ENCODE measurements at places on chromosomes 11 and 22.
A peak's percentile ranks its signal among the peaks of the same experiment; 100 is the strongest.

DNA sequence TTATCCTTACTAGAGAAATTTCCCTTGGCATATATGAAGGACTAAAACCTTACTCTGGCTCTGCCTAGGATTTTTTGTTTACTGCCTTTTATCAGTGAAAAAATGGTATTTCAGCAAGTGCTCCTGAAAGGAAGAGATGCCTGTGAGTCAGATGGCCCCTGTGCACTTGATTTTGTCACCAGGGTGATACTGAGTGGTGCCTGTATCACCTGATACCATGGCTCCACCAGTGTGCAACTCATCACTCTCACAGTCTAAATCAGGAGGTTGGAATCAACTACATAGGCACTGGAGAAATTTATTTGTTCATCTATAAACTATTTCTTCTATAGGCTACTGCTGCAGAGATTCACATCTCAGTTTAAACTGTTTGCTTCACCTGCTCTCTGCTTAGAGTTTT lies 43.2 kb downstream of the F2 start:
- DNase-seq = no peak

DNA sequence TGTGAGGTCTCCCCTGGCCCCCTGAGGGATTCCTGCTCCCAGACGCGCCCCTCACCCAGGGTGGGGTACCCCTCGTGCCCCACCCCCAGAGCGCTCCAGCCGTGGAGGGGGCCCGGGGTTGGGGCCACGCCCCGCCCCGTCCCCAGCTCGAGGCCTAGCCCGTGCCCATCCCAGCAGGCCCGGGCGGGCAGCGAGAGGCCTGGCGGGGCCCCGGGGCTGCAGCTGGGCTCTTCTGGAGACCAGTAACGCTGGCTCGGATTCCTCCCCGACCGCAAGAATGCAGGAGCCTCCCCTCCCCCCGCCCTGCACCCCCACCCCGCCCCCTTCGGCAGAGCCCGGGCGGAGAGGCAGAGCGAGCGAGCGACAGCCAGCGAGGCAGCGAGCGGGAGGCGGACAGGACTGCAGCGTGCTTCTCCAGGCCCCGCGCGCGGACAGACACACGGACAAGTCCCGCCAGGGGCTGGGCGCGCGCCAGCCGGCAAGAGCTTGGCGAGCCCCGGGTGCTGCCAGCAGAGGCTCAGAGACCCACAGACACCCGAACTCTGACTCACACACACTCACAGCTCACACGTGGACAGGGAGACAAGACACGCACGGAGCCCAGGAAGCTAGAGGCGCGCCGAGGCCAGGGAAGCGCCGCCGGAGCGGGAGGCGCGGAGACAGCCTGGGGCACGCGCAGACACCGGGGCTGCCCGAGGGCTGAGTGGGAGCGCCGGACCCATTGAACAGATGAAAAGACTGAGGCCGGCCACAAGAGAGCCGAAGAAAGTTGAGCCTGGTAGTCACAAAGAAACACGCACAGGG lies 15.2 kb downstream of the BCL9L start:
- peak; percentile 72 for DNase-seq

DNA sequence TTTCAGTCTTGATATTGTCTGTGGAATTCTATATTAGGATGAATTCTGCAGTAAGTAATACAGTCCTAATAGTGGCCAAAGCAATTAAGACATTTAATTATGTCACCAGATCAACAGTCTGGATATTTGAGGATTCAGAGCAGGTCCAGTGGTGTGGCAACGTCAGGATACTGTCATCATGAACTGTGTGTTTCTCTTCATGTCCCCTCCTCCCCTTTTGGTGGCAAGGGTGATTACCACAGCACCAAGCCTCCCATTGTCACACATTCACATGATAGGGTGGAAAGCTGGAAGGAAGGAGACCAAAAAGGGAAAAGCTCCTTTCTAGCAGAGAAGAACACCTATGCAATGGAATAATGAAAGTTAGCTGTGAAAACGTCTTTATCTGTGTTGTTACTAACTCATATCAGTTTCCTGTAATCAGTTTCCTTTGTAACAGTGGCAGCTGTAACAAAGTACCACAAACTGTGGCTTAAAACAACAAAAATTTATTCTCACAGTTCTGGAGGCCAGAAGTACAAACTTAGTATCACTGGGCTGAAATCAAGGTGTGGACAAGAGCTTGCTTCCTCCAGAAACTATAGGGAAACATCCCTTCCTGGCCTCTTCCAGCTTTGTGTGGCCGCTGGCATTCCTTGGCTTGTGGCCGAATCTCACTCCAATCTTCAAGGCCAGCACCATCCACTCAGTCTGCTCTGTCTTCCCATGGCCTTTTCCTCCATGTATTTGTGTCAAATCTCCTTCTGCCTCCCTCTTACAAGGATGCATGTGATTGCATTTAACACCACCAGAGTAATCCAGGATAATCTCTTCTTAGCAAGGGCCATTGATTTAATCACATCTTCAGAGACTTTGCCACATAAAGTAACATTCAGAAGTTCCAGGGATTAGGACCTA lies 6.5 kb upstream of the RBM14 start:
- DNase-seq = no peak

- DNase-seq = no peak
These were observed 9.3 kb upstream of the SGSM3 start for GRCh38 chr22:40361100-40361499.

DNA sequence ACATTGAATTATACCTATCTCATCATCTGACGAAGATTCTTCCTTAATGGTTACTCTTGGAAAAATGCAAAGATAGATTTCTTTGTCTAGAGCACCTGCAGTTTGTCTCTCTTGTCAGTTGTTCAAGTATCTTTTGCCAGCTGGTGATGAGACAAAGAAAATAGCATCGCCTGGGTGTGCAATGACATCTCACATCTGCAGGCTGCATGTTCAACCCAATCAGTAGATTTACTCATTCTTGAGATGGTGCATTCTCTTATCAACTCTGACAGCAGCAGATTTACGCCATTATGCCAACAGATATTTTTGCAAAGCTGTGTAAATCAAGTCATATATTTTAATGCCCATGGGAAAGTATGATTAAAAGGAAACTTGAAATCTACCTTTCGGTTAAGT lies 164.6 kb upstream of the PDGFD start:
- DNase-seq = no peak

GRCh38 chr11:61918251-61918937 lies 1.0 kb upstream of the RAB3IL1 start:
- no peak for DNase-seq

- DNase-seq = no peak
These were observed 440.3 kb downstream of the ETS1 start for GRCh38 chr11:128146926-128147605.

GRCh38 chr11:100512475-100512874 lies 174.6 kb upstream of the ARHGAP42 start:
- no peak for DNase-seq

GRCh38 chr22:22086501-22087158 lies 104.0 kb upstream of the TOP3B start:
- DNase-seq = no peak

DNA sequence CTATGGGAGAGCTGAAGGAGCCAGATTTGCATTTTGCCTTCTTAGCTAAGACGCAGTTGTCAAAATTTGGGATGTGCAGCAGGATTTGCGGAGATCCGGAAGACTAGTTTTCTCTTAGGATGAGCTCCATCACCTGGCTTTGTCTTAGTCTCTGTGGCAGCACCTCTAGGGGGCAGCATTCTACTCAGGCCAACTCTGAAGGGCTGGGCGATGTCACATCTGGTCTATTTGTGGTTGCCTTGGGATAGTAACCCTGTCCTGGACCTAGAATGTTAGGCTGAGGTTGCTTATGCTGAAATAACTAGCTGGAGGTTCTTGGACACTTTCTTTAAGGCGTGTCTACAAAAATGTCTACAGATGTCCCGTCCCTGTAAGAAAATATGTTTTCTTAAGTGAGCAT lies 116.2 kb downstream of the FAT3 start:
- no peak for DNase-seq

GRCh38 chr22:28142361-28142961 lies 223.4 kb upstream of the PITPNB start:
- no peak for DNase-seq

- DNase-seq = no peak
These were observed 141.1 kb downstream of the RCN1 start for GRCh38 chr11:32231909-32232493.

GRCh38 chr11:15333407-15333806 lies 218.7 kb downstream of the INSC start:
- no peak for DNase-seq

DNA sequence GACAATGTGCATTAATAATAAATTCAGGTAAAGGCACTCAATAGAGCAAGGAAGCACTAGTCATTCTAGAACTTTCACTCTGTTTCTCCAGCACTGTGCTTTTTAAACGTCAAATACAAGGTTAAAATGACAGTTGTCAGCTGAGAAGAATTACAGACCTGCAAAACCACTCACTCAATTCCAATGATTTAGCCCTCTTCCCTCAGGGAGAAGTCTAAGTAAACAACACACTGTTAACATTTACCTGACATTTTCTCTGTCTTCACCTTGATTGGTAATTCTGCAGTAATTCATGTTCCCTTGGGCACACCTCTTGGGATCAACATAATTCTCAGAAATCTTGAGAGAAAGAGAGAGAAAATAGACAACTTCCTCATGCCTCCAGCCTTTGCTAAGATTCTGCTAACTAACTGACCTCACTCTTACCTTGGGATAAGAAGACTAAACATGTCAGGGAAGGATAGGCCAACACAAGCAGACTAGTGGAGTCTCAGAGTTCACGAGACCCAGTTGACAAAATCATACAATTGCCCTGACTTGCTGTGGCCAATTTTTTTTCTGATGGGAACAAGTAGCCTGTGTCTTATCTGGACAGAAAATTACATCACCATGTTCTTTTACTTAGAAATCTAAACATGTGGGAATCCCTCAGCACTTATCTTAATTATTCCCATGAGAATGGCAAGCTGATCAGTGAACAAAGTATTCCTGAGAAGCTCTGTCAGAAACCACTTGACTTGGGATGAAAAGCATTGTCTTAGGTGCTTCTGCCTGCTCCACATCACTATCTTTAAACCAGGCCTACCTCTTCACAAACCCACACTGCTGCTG lies 516.8 kb upstream of the FAT3 start:
- no peak for DNase-seq

DNA sequence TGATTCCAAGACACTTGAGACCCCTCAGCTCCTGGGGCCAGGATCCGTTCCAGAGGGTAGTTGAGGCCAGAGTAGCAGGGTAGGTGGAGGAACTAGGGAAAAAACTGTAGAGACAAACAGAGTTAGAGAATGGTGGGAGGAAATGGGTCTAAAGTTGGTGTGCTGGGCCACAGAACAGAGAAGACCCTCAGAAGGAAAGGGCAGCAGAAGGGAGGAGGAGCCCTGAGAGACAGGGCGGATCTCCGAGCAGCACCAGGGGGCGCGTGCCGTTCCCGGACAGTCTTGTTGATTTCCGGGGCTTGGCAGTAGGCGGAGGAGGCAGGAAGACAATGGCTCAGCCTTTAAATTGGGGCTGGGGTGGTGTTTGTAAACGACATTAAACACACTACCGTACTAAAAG lies 2.4 kb upstream of the CECR2 start:
- no peak for DNase-seq

- no peak for DNase-seq
These were observed 1.5 kb downstream of the FXYD6 start for GRCh38 chr11:117874910-117875381.

- no peak for DNase-seq
These were observed 22.7 kb upstream of the C1QTNF4 start for GRCh38 chr11:47616726-47617416.

DNA sequence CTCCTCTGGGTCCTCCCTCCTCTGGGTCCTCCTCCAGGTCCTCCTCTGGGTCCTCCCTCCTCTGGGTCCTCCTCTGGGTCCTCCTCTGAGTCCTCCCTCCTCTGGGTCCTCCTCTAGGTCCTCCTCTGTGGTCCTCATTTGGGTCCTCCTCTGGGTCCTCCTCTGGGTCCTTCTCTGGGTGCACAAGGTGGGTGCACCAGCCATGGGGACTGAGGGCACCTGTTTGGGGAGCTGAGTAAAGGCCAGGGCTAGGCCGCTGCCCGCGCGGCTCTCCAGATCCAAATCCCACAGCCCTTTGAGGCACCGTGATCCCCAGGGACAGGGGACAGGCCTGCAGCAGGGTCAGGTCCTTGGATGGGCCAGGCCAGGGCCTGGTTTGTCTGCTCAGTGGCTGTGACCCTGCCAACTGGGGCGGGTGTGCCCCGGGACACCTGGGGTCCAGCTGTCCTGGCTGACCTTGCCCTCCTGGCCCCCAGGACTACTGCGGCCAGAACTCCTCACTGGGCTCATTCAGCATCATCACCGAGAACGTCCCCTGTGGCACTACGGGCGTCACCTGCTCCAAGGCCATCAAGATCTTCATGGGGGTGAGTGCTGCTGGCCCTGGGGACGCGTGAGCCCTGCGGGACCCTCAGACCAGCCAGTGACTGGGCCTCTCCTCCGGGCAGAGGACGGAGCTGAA lies 12.7 kb downstream of the MUC2 start:
- no peak for DNase-seq

GRCh38 chr22:34105461-34106062 lies 185.3 kb upstream of the LARGE1 start:
- peak; percentile 21 for DNase-seq

- no peak for DNase-seq
These were observed 16.9 kb upstream of the TCF20 start for GRCh38 chr22:42287174-42287890.

DNA sequence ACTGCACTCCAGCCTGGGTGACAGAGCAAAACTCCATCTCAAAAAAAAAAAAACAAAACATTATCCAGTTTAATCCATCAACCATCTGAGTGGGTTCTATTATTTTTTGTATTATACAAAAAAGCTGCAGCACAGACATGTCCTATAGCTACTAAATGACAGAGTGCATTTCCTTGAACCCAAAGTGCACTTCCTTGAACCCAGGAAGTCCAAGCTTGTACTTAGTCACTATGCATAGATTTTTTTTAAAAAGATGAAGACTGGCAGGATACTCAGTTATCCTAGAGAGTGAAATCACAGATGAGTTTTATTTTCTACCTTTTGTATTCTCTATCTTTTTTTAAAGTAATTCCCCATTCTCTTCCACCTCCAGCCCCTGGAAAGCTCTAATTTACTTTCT lies 8.0 kb upstream of the RRAS2 start:
- no peak for DNase-seq

- no peak for DNase-seq
These were observed 130.8 kb downstream of the HIPK3 start for GRCh38 chr11:33387996-33388395.

DNA sequence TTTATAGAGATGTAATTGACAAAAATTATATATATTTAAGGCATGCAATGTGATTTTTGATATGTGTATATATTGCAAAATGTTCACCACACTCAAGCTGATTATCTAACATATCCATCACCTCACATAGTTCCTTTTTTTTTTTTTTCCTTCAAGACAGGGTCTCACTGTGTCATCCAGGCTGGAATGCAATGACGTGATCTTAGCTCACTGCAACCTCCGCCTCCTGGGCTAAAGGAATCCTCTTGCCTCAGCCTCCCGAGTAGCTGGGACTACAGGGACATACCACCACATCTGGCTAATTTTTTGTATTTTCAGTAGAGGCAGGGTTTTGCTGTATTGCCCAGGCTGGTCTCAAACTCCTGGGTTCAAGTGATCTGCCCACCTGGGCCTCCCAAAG lies 65.1 kb upstream of the SLC35C1 start:
- no peak for DNase-seq

- DNase-seq = no peak
These were observed 24.9 kb upstream of the CBX7 start for GRCh38 chr22:39177456-39177775.

All from NCI-H510A (cell line).